ENCODE measurements at places on chromosomes 3 and 15.

- DNase-seq, result peak; percentile 62
Measured at GRCh38 chr3:54859184-54859583, 68.7 kb downstream of the LRTM1 start.

DNA sequence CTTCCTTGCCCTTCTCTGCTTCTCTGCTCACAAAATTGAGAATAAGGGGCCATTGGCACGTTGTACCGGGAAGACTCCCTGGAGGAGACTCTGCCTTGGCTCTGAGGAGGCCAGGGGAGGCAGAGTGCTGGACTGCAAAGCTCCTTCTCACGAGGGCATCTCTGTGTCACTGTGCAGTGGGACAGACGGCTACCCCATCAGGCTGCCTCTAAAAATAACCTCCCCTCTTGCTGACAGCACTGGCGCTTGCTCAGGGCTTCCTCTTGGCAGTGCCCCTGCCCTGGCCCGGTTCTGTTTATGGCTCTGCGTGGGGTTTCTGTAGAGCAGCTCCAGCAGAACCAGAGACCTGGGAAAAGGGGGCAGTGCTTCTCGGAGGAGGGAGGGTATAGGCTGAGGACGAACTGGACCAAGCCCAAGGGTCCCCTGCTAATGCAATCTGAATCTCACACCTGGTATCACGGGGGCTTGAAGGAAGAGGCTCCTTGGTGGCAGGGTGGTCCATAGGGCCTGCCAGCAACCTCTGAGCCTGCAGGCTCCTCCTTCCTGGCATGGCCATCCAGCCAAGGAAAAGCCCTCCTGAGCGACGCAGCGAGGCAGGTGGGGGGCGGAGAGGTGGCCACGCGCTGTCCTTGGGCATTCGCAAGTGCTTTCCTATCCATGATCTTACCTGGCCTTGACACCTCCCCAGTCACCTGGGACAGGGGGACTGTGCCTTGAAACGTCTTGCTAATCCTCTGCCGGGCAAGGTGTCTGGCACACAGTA, 63.3 kb upstream of the TLE3 start:
- no peak for DNase-seq

DNA sequence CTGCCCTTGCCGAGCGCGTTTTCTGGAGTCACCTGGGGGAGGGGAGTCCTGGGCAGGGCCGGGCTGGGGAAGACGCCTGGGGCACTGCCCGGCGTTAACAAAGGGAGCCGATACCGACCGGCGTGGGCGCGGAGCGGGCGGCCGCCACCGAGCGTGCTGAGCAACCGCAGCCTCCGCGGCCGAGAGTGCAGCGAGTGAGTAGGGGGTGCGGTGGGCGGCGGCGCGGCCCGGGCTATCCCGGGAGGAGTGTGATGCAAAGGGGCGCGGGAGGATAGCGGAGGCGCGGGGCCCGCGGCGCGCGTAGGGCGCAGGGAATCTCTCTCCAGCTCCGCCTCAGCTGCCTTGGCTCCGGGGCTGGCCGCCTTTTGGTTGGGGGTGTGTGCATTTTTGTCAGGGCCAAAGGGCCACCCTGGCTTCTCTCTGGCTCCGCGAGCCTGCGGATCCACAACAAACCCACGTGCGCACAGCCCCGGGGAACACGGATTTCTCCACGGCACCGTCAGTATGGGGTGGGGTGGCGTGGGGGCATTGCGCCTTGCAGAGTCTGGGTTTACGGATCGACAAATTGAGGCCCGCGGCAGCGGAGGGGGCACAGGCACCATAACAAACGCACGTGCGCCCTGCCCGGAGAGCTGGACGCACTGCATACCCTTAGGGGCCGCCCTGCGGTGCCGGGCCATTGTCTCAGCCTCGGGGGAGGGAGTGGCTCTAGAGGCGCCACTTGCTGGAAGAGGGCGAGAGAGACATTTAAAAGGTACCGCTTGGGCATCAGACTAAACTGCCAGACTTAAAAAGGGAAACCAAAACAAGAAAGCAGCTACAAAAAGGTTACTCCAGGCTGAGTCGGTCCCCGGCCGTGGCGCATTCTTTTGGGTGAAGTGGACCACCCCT, 560 bp downstream of the ST6GAL1 start:
- DNase-seq, result peak; percentile 47

- DNase-seq, result no peak
Measured at GRCh38 chr15:77162872-77163633, 92.1 kb upstream of the TSPAN3 start.

- no peak for DNase-seq
Measured at GRCh38 chr15:75350601-75351361, 3.9 kb downstream of the NEIL1 start.

DNA sequence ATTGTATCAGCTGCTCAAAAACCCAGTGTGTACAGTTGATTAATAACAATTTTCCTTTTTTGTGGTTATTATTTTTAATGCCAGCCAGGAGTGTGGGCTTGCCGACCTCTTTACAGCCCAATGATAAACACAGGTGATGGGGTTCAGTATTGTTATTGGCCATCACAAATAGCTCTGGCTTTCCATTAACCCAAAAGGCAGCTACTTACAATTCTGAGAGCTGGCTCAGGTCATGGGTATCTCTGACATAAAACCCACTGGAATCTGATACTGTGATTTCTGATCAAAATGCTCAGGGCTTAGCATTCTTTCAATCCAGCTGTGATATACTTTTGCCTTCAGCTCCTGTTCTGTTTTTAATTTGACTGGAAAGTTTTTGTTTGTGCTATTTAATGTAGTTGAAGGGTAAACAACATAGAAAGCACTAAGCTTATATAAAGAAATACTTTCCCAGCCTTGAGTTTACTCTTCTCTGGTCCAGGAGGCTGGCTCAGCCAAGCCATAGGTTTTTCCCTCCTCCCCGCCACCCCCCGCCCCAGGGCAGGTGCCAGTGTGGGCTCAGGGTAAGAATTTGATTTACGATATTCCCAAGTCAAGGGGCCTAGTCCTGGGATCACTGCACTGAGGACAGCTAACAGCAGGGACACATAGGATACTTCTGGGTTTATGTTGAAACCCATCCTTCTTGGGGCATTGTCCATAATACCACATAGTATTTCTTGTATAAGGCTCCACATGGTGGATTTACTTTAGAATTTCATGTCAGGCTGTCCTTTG, 54.0 kb upstream of the MYZAP start:
- DNase-seq, result no peak

- no peak for DNase-seq
Measured at GRCh38 chr3:115658032-115658336, 34.7 kb downstream of the GAP43 start.

DNA sequence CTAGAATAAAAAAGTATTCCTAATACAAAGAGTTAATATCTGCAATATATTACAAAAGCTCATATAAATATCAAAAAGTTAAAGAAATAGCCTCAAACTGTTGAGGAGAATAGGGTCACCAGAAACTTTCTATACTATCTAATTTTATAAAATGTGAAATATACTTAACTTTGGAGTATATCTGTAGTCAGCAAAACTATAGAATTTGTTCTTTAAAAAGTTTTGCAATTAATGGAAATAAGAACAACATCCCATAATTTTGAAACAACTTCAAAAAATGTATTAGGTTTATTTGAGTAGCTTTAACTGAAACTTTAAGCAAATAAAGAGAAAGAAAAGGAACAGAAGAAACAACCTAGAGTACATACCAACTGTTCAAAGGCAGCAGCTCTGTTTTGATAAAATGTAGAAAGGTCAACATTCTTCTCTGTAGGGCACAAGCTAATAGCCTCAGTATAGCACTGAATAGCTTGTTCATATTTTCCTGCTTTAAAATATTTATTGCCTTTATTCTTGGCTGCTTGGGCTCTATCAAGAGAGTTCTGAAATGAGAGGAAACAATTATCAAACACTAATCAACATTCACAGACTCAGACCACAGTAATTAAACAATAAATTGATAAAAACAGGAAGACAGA, 14.3 kb downstream of the TOMM70 start:
- DNase-seq, result no peak

- DNase-seq, result no peak
Measured at GRCh38 chr3:139957844-139958243, 22.9 kb downstream of the CLSTN2 start.

- DNase-seq, result no peak
Measured at GRCh38 chr3:157100096-157100477, 59.9 kb downstream of the CCNL1 start.

- peak; percentile 59 for DNase-seq
Measured at GRCh38 chr3:155242342-155242741, 51.1 kb downstream of the STRIT1 start.

DNA sequence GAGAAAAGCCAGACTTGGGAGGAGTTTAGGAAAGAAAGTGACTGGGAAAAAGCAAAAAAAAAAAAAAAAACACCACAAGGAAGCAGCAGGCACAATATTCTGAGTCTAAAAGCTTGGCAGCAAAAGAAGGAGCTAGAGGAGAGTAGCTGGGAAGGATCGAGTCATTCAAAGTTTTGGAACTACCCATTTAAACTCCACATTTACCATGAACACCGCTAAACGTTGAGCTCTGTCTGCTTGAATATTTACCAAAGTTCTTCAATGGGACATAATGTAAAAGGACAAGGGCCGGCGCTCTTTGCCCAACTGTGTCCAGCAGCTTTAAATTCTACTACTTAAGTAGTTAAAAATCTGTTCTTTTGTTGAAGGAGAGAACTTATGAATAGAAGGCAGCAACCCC, 481.9 kb downstream of the FOXP1 start:
- peak; percentile 63 for DNase-seq

DNA sequence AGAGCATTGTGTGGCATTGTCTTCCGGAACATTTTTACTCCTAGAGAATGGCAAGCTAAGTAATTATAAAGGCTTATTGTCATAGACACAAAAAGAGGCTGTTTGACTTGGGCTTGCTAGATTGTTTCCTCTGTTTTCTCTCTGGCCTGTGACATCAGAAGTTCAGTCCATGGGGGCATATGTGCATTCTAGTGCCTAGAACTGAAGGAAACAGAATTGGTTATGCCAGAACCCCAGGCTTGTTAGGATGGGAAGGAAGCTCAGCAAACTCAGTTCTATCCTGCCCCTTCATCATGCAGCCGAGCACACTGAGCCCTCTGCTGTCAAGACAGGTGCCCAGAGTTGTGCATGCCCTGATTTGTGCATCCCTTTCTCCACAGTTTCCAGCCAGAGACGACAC, 131.3 kb downstream of the PDE8A start:
- DNase-seq, result no peak

DNA sequence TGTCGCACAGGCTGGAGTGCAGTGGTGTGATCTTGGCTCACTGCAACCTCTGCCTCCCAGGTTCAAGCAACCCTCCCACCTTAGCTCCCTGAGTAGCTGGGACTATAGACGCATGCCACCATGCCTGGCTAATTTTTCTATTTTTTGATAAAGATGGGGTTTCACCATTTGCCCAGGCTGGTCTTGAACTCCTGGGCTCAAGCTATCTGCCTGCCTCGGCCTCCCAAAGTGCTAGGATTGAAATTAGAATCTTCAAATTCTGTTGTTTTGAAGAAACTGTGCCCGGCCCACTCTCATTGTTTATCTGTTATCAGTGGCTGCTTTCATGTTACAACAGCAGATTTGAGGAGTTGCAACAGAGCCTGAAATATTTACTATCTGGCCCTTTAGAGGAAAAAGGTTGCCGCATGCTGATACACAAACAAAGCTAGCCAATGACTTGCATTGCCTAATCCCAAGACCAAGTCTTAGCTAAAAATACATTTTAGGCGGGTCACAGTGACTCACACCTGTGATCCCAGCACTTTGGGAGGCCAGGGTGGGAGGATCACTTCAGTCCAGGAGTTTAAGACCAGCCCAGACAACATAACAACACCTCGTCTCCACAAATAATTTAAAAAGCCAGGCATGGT, 43.2 kb upstream of the PPP4R2 start:
- DNase-seq, result no peak

GRCh38 chr15:29283381-29283780, 13.8 kb upstream of the NSMCE3 start:
- no peak for DNase-seq

GRCh38 chr3:55488398-55489055, 1.4 kb upstream of the WNT5A start:
- peak; percentile 87 for DNase-seq

- no peak for DNase-seq
Measured at GRCh38 chr3:195458316-195458717, 15.5 kb upstream of the ACAP2 start.

DNA sequence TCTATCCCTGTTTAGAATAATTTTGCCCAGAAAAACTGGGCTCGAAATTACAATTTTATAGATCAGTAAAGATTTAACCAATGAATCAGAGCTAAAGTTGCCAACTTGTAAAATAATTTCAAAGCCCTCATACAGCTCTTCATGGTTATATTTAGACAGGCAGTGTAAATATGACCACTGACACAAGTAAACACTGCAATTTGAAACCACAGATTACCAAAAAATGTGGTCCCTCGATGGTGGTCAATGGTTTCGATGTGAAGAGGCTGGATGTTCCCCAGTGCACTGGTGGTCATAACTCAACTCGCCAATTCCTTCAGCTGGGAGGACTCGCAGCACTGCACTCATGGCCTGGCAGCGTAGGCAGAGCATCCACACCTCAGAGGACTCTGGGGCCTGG, 28.6 kb downstream of the LRTM1 start:
- DNase-seq, result no peak

GRCh38 chr15:101167411-101167752, 84.5 kb downstream of the CHSY1 start:
- no peak for DNase-seq

Measured in fibroblast of skin of scalp (primary cell).